AG10803 (cell line): ENCODE measurements at places on chromosomes 12 and 14.
A peak's percentile ranks its signal among the peaks of the same experiment; 100 is the strongest.

- DNase-seq = peak; percentile 53
These were observed at the start of gene C3AR1 for GRCh38 chr12:8065991-8066594. Gene C3AR1 (minus strand): TSS chr12:8066359. CDS start chr12:8060185, 6,174 bp downstream.

DNA sequence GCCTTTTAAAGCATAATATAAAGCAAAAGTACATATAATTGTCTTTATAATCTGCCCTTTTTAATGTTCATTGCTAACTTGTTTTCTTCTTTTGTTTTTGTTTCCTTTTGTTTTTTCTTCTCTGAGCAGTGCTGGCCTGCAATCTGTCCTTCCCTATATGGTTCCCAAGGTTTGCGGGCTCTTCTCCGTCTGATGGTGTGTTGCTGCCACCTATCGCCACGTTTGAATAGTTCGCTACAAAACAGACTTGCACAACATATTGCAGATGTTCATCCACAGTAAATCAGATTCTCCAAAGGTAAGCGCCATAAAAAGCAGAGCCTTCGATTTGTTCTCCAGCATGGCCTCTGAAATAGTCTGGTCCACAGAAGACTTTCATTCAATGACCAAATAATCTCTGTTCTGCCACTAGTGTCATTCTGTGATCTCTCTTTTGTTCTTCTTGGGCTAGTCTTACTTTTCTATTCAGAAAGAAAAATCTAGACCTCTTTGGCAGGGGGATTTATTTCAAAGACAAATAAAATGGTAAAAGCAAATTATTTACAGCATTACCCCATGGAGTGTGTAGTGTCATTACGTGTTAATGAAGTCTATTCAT is 33.5 kb downstream of the C12orf50 start:
- DNase-seq = peak; percentile 68

GRCh38 chr14:73311708-73312030 is 74.4 kb downstream of the PAPLN start:
- no peak for DNase-seq

- DNase-seq = peak; percentile 41
These were observed 1.4 kb downstream of the ZFYVE1 start for GRCh38 chr14:73025544-73025943.

DNA sequence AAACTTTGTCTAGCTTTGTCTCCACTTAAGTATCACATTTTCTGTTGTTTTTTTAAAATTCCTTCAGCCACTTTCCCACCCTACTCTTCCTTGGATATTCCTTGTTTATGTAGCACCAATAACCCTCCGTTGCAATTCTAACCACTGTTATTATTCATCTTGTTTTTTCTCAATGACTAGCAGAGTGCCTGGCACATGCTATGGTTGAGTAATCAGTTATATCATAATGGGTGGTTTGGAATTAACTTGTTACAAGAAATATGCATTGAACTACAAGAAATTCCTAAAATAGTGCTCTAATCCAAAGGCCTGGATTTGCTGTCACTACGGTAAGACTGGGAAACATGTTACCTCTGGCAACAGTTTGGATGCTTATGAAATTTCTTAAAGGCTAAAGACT is 756.6 kb downstream of the NOVA1 start:
- no peak for DNase-seq

DNA sequence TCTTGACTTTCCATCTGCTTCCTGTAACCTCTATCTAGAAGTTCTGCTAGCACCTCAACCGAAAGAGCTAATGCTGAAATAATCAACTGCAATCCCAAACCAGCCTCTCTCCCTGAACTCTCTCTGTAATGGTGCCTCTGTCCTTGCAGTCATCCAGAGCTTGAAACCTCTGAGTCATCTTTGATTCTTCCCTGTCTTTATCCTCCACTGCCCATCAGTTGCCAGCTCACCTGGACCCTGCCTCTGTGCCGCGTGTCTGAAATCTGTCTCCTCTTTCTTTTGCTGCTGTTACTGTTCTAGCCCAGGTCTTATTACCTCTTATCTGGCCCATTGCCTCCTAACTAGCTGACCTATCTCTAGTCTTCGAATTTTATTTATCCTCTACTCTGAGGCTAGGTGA is 15.5 kb downstream of the CLSTN3 start:
- DNase-seq = no peak

GRCh38 chr12:108484431-108484830 is 30.6 kb upstream of the FICD start:
- no peak for DNase-seq

GRCh38 chr12:120126635-120127005 is 10.1 kb upstream of the RAB35 start:
- peak; percentile 65 for DNase-seq

DNA sequence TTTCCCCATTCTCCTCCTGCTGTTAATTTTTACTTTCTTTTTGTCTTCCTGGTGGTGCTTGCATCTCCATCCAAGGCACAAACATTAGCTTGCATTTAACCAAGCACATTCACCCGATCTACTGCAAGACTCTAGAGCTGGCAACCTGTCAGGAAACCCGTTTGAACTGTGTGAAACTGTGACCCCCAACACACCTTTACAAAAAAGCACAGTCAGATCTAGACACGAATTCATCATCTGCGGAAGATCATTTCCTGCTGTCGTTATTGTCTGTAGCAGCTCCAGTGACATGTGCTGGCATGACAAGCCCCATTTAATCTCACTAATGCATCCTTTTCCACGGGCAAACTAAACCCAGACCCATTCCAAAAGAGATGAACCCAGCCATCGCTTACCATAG is 340.5 kb downstream of the VRK1 start:
- DNase-seq = no peak

- DNase-seq = no peak
These were observed 46.0 kb downstream of the TSHR start for GRCh38 chr14:81001447-81001846.

DNA sequence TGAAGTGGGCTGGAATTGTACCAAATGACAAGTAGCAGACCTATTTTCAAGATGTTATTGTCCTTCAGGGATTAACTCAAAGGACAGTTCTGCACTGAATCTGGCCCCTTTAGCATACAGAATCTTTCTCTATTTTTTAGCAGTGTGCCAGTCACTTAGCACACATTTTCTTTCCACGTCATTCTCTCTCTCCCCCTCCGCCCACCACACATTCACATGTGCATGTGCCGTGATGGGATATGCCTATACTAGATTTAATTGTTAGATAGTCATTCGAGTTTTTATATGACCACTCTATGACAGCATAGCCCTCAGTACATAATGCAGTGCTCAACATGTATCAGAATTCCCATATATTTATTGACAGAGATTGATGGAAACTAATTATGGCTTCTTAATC is 129.1 kb downstream of the KCNC2 start:
- no peak for DNase-seq

GRCh38 chr12:105330283-105330930 is at the start of gene C12orf75:
Gene C12orf75 (plus strand): TSS chr12:105330691. CDS start chr12:105330892, 201 bp downstream.
- DNase-seq = peak; percentile 72

- no peak for DNase-seq
These were observed 17.9 kb downstream of the PLD4 start for GRCh38 chr14:104942586-104942985.

DNA sequence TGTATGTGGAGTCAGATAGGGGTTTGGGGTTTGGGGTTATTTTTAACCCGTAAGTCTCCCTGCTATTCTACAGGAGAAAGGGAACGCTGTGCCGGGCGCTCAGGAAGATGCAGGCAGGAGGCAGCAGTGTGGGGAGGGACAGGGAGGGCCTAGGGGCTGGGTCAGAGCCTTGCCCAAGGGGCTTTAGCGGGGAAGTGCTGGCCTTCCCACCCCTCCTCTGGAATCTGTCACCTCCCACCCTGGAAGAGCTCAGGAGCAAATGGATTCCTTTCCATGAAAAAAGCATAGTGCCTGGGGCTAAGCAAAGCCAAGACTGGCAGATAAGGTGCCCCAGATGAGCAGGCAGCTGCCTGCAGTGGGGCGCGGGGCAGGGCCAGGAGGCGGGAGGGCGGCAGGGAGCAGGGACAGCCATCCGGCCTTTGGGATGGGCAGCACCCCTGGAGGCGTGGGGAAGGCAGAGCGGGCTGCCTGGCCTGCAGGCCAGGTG is 7.3 kb upstream of the INF2 start:
- DNase-seq = no peak

DNA sequence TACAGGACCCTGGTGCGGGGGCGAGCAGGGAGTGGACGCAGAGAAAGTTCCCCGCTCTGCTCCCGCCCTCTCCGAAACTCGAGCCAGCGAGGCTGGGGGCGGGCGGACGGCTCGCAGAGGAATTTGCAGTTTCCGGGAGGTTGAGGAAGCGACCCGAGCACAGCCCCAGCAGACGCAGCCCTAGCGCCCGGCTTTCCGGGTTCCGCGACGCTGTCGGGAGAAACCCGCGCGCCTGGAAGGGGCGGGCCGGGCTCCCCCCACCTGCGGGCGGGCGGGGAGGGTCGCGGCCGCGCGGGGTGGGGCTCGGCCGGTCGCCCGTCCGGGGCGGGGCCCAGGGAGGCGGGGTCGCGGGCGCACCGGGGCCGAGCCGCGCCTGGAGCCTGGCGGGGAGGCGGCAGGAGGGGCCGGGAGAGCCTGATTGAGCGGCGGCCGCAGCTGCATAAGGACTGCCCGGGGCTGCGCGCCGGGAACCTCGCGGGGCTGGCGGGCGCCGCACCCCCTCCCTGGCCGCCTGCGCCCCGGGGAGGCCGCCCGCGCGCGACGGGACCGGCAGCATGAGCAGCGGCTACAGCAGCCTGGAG is at the start of gene RASSF3:
TSS of gene RASSF3 (plus strand) at position 417 of the 581 bp plus-strand sequence. CDS start at position 555, 138 bp downstream.
- DNase-seq = peak; percentile 38

GRCh38 chr12:77070382-77070781 is 5.0 kb upstream of the E2F7 start:
- DNase-seq = no peak

DNA sequence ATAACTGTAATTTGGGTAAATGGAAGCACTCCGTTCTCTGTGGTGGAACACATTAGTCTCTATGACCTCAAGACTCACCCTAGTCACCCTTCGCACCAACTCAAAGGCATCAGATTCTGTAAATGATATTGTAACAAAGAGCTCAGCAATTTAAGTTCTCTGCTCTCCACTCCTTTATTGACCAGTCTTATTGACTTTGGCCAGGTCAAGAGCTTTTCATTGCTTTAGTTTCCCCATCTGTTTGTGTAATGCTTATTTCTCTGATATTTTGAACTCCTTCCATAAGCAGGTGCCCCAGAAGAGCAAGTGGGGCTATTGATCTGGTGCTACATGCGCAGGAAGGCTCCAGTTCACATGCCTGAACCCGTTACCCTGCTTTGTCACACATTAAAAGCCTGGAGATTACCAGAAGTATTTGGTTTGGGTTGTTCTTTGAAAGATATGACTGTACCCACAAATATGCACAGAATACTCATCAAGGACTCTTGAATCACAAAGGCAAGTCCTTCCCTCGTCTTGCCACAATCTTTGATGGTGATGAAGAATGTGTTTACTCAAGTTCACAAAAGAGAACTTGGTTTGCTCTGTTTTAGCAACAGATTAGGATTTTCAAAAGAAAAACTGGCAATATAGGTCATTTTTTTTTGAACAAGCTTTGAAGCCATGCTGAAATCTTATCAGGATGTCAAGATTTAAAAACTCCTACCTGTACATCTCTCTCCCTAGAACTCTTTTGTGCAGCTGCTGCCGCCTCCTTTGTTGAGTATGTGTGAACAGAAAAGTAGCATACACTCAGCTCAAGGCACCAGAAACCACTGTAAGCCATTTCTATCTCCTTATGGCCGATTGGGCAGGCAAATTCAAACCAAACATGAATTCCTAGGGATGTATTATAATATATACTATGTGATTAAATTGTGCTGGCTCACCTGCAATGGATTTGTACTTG is 193.9 kb downstream of the BCAT1 start:
- DNase-seq = peak; percentile 77

DNA sequence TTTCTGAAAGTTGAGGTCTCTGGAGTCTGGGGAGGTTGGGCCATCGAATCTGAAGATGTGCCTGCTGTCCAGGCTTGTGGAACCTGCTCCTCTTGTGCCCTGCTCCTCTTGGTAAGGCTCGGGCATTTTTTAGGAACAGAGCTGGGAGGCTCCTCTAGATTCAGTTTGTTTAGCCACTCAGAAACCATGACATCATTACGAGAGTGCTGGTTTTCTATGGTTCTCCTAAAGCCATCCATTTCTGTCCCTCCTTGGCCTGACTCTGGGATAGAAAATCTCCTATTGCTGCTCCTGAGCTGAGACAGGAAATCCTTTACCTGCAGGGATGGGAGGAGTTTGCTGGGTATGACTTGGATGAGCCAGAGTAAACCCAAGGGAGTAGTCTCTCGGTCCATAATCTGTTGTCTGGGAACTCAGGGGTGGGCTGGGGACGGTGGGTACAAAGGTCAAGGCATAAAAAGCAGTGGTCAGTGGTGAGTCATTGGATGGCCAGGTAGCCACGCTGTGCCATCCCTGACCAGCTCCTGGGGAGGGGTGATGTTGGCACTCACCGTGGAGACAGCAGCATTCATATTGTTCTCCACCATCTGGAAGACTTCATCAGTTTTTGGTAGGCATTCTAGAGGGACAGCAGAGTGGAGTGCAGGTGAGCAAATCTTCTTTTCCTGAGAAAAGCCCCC is 2.4 kb upstream of the ADCY4 start:
- no peak for DNase-seq

DNA sequence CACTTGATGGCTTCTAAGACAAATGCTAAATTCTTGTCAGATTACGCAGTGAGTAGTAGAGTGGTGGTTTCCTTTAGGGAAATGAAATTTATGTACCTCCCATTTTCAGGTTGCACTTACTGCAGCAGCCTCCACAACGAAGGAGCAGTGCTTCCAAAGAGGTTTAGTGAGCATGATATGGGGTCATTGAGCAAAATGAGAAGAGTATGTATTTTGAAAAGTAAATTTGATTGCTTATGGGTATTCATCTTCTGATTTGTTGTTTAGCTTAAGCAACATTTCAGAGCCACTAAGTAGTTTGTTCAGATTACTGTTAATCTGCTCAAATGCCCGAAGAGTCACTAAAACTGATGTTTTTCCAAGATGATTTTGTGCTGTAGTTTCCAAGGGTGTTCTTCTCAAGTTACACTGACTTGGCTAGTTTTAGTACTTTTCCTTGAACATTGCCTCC is 493.6 kb downstream of the PCNX1 start:
- no peak for DNase-seq

DNA sequence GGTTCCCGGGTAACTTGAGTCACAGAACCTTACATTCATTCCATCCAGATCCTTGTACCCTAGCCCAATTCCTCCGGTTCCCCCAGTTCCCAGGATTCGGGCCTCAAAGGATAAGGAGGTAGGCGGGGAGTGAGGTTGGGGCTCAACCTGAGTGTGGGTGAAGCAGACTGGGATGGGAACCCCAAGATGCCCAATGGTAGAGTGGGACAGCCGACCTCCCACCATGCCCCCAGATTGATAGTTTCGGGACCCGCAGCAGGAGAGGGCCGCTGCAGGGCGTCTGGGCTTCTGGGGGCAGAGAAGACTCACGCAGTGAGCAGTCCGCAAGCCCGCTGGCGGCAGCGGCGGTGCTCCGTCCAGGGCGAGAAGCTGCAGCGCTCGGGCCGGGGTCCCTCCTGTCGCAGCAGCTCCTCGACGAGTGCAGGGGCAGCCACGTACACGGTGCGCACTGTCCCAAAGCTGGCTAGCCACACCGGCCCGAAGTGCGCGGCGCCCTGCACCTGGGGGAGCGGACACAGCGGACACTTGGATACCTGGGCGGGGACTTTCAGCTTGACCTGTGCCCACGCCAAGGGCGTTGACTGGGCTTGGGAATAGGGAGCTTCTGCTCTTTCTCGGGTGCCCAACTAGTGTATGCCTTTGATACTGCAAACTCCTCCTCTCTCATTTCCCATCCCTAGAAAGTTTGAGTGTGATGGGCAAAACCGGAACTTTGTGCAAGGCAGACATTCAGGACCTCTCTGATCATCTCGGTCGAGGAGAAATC is 997 bp downstream of the CYP27B1 start:
- no peak for DNase-seq

GRCh38 chr12:121781998-121782979 is 11.2 kb downstream of the RHOF start:
- DNase-seq = no peak

- DNase-seq = no peak
These were observed 37.2 kb upstream of the MYF6 start for GRCh38 chr12:80670214-80670613.
